EH (cell line): ENCODE measurements at places on chromosomes 4 and X.

DNA sequence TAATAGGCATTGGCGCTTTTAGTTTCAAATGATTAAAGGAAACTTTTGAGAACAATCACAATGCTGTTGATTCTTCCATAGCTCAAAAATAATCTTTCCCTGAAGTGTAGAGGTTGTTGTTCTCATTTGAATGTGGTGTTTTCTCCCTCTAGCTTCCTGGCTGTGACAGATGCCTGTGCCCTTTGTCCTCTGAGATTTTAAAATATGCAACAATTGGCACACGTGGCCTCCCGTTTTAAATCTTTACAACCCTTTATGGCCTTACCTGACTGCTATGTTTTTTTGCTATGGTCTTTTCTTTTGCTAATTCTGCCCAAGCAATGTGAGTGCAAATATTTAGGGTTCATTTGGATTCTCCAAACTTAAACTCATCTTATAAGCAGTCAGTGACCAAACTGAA is 22.9 kb upstream of the CASK start:
- no peak for DNase-seq

GRCh38 chrX:153634236-153634635 is 12.8 kb upstream of the DUSP9 start:
- no peak for DNase-seq

DNA sequence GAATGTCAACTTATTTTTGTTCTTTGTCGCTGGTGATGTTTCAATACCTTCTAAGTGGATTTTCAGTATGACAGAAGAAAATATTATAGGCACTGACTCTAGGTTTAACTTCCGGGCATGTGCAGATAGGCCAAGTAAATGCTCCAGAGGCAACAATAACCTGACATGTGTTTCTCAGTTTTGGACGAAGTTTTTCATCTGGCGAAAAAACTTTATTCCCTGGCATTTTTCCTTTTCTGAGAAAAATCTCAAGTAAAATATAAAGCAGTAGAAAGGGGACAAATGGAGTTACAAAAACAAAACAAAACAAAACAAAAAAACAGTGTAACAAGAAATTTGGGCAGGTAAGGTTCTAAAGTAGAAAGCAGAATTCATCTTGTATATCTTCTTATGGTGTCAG is 173.5 kb downstream of the ANTXR2 start:
- no peak for DNase-seq

DNA sequence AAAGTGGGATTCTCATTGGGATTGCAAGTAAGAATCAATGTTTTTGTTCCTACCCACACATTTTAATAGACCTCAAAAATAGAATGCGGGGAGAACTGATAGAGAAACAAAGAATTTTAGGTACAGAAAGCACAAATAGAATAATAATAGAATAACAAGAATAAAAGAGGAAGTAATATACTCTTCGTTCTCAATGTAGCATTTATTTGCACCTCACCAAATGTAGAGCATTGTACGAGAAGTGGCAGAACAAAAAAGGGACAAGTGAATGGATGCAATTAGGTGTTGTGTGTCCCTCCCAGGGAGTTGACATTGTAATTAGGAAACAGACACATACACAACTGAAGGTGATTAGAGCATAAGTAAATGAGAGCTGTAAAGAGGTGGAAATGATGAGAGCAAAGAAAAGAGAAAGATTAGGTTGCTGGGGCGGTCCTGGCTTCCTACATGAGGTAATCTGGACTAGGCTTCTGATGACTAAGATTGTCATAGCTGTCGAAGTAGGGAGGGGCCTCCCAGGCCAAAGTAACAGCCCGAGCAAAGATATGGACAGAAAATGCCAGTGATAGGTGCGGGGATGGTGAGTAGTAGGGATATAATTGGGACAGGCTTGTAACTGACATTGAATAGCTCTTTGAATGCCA is 10.4 kb downstream of the RAB9A start:
- no peak for DNase-seq

DNA sequence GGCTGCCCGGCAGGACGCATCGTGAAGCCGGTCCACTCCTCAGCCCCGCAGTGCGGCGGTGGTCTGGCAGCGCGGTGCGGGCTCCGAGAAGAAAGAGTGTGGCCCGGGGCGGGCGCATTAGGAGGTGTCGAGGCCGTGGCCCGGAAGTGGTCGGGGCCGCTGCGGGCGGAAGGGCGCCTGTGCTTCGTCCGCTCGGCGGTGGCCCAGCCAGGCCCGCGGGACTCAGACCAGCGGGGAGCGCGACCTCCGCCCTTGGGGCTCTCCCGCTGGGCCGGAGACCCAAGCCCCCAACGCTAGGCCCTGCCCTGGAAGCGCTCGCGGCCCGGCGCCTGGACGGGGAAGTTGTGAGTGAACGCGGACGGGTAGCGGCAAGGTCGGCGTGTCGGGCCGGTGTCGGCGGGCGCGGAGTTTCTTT is 60.0 kb downstream of the HS3ST1 start:
- no peak for DNase-seq

- no peak for DNase-seq
Observed at GRCh38 chrX:53160297-53160983, 64.6 kb downstream of the KDM5C start.

DNA sequence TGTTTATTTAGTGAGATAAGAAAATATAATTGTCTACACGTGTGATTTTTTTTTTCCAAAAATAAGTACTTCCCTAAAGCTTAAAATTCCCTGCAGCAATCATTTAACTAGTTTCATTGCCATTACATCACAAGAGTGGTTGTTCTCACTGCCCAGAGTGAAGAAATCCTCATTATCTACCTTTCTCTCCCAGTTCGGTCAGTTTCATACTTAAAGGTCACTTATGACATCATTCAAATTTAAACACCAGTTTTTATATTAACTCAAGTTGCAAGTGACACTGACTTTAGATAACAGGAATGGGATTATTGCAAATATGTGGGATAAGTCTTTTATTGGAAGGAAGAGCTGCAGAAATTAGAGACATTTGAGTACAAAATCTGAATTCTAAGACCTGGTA is 1699.8 kb upstream of the IGFBP7 start:
- no peak for DNase-seq

DNA sequence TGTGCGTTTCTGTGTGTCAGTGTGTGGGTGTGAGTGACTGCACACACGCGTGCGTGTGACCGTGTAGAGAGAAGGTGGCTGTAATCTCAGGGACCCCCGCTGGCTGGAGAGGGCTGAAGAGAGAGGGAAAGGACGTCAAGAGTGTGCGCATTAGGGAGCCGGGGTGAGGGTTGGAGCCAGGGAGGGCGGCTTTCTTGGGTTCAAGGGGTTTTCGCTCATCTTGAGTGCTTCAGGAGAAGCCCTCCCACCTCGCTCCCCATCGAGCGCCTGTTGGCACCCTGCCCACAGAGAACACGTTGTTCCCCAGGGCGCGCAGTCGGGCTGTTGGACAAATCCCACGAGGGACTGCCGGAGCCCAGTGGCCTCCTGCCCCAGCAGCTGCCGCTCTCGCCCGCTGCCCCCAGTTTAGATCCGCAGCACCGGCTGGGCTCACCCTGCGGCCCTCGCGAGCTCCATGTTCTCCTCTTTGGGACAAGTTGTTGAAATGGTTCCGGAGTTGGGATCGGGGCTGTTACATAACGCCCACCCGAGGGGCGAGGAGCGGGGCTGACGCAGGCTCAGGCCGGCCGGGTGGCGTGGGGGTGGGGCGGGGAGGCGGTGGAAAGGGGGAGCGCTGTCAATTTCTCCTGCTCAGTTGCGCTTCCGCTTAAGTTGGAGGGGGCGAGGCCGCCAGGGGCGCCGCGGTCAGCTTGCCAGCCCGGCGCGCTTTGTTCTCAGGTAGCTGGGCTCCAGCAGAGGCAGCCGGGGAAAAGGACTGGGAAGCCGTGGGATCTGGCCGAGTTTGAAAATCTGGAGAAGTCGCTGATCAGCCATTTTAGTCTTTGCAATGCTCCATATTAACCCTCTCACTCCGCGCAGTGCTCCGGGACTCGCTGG is 1.6 kb downstream of the GRIA2 start:
- peak; percentile 1 for DNase-seq

GRCh38 chrX:39261446-39262147 is 460.3 kb downstream of the MID1IP1 start:
- DNase-seq = peak; percentile 39

GRCh38 chr4:77827343-77827742 is 8.2 kb upstream of the CNOT6L start:
- no peak for DNase-seq

DNA sequence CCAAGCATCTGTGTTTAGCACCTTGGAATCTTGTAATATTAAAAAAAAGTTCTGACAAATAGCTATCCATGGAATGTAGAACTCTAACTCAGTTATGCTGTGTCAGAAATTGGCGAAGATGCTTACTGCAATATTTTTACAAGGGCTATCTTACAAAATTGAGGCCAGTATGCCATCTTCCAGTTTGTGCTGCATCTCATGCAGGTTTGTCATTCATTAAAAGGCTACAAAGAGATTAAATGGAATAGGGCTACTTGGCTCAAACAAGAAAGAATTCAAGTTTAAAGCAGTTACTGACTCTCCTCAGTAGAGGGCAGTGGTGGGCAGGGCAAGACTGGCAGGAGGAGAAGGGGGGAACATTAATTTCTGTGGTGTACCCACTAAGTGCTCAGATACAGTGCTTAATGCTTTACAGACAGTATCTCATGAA is 66.5 kb downstream of the SHROOM4 start:
- peak; percentile 41 for DNase-seq

- DNase-seq = no peak
Observed at GRCh38 chr4:75099321-75099720, 166.4 kb downstream of the PARM1 start.

DNA sequence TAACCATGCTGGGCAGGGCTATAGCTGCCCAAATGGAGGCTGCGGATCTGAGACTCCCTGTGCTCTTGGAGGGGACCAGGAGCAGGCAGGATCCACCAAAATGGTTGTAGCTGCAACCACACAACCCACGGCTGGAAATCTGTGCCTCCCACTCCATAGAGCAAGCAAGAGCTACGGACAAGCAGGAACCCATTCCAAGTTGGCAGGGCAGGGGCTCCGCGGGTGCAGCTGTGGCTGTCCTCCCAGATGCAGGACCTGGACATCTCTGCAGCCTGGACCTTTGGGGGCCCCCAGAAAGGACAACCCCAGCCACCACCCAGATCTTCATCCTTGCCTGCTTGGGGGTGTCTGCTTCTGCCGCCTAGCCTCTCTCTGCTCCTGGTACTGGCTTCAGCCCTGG is 154.1 kb upstream of the TRAM1L1 start:
- DNase-seq = no peak

DNA sequence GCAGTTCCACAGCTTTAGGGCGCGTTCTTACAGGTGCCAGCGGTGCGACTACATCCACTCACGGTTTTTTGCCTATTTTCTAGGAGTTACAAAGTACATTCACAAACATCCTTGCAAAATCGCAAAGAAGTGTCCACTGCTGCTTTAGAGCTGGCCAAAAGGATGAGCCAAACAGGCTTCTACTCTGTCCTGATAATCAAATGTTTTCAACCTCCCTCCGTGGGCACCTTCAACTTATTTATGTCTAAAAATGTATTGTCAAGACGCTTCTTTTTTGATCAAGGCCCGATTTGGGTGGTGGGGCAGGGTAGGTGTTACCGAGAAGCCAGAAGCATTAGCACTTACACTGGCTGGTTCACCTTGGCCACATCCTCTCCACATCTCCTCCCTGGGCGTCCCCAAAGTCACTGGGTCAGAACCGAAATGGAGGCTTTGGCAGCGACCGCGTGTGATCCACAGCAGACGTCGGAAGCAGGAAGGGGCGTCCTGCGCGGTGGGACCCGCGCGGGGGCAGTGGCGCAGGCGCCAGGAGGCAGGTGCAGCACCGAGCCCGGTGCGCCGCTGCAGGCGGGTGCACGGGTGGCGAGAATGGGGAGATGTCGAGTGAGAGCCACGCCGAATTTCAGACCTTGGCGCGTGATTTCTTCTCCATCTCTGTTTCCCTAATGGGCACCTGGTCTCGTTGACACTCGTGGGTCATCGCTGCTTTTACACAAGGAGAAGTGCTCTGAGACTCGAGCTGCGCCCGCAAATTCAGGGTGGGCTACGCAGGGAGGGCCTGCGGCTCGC is 16.9 kb downstream of the NKX3-2 start:
- DNase-seq = no peak

- DNase-seq = no peak
Observed at GRCh38 chrX:153964105-153964504, 7.5 kb downstream of the HCFC1 start.

DNA sequence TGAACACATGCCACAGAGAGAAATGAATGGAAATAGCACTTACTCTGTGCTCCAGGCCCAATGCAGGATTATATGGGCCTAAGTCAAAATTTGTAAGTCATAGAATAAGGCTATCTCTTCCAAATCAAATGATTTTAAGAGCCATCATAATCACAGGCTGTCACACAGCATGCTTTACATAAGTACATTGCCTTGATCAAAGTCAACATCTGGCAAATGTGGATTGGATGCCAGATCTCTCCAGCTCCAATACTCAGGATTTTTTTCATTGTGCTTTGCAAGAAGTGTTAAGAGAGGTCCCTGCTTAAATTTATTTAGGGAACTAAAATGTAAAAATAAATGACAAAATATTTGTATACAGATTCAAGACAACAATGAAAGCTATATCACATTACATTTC is 299.9 kb downstream of the PRDM5 start:
- no peak for DNase-seq

- DNase-seq = no peak
Observed at GRCh38 chr4:32340591-32340990, 1620.4 kb downstream of the PCDH7 start.
